NCI-H1417 (cell line): ENCODE measurements at places on chromosomes 1 and 21.
A peak's percentile ranks its signal among the peaks of the same experiment; 100 is the strongest.

DNA sequence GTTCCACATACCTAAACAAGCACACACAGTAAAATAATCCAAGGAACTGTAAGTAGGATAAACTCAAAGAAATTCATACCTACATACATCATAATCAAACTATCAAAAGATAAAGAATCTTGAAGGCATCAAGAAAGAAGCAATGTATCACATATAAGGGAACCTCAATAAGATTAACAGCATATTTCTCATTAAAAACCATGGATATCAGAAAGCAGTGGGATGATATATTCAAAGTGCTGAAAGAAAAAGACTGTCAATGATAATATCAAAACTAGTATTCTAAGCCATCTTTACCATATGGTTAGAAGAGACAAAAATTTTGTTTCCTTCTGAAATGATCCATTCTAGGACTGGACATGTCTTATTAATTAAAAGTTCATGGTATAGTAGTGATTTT lies 37.1 kb upstream of the ADAM30 start:
- no peak for DNase-seq

DNA sequence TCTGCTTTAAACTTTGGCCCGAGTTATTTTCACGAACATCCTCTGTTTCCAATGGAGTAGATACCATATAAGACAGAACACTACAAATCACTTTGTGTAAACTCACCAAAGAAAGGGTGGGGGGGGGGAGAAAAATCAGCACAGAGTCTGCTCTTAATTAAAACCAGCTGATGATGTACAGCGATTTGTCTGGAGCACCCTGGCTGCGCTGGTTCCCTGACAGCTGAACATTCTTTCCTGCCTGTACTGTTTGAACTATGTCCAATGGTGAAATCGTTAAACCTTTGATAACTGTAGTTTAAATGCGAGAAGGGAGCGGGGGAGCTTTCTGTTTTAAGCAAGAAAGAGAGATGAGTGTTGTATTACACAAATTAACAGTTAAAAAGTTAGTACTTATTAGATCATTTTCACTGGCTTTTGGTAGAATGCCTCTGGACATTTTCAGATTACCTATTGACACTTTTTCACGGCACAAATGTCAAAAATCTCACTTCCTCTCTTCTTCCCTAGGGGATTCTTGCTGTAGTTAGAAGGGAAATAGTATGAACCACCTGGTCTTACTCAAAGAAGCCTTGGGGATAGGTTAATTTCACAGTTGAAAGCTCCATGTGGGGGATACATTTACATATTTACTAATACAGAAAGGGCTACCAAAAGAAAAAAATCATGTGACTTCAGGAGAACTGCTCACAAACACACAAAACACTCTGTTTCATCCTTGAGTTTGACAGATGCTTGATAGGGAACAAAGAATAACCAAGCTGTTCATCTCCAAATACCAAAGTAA lies 140.2 kb upstream of the RUNX1 start:
- DNase-seq: no peak

DNA sequence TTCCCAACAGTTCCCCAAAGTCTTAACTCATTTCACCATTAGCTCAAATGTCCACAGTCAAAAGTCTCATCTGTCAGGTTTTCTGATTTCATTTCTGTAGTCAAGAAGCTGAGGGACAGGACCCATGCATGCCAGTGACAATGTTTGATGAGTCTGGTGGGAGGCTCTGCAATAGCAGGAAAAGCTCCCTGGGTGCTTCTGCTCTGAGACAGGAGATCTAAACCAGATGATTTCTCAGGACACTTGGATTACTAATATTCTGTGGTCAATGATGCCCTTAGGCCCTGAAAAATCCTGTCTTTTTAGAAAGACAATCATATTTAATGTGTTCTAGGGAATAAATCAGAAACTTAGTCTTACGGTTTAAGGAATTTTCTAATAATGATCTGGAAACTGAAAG lies 56.4 kb downstream of the PCBP3 start:
- DNase-seq: no peak

- no peak for DNase-seq
These were observed 59.3 kb downstream of the NOS1AP start for GRCh38 chr1:162128693-162129356.

GRCh38 chr1:244173769-244174168 lies 122.7 kb downstream of the ZBTB18 start:
- DNase-seq: no peak

DNA sequence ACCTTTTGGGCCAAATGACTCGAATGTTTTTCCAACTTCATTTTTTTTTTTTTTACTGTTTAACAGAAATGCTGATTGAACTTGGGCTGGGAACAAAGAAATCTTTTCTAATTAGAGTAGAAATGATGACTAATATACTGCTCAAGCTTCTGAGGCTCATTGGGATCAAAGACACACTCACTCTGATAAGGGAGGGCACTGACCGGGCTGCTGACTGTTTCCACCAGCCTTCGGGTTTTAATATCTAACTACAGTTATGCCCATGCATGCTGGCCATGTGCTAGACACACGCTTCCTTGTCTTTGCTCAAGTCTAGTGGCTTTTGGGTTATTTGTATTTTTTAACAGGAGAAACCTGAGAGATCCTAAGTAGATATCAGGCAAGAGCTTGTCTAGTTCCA lies 16.8 kb downstream of the ZBTB18 start:
- no peak for DNase-seq

- no peak for DNase-seq
These were observed 36.1 kb downstream of the BRINP2 start for GRCh38 chr1:177206831-177207355.

DNA sequence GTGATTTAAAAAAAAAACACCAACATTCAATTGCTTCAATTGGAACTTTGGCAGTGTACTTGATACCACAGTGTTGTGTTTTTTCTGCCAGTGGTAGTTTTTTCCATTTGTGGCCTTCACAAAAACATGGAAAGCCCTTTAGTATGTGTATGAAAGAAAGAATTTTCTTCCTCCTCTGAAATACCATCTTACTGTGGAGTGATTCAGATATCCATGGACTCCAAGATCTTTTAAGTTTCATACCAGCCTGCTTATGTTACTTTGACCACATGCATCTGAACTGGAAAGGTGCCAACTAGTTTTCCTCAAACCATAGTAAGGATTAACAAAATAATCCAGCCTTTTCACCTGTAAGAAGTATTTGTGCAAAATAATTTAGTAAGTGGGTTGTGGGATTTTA lies 3.4 kb downstream of the PPP2R5A start:
- DNase-seq: no peak

DNA sequence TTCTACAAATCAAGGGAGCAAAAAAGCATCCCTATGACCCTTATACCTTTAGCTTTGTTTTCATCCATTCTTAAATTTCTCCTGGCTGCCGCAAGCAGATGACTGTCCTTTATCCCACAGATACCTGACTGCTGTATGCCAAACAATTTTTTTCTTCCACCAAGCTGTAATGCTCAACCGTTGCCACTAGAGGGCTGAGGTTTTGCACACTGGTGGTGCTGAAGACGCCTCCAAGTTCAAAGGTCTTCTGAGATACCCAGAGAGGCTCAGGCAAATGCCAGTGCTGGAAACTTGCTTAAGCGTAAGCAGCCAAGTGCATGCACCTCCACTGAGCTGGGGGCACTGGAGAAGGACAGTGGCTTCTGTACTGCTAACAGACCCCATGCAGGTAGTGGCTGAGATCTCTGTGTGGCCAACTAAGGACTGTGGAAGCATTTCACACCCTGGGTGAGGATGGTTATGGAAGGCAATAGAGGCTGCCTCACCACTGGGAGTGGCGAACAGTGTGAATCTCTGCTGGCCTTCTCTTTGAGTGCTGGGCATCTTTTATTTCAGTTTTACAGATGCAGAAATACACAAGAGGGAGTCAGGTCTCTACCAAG lies 28.5 kb downstream of the CNIH3 start:
- peak; percentile 39 for DNase-seq

DNA sequence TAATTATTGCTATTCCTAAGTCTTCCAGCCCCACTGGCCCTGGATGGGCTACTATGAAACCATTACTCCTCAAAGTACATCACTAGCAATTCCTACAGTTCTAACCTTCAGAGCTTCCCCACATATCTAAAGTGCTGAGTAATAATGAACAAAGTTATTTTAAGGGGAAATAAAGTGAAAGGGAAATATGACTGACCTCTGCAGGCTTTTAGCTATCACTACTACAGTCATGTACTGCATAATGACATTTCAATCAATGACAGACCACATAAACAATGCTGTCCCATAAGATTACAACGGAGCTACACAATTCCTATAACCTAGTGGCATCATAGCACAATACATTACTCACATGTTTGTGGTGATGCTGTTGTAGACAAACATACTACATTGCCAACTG lies 32.5 kb upstream of the ASPM start:
- no peak for DNase-seq

GRCh38 chr1:11150326-11150725 lies 38.8 kb upstream of the ANGPTL7 start:
- DNase-seq: no peak

- no peak for DNase-seq
These were observed 77.9 kb downstream of the TGFBR3 start for GRCh38 chr1:91807921-91808620.

DNA sequence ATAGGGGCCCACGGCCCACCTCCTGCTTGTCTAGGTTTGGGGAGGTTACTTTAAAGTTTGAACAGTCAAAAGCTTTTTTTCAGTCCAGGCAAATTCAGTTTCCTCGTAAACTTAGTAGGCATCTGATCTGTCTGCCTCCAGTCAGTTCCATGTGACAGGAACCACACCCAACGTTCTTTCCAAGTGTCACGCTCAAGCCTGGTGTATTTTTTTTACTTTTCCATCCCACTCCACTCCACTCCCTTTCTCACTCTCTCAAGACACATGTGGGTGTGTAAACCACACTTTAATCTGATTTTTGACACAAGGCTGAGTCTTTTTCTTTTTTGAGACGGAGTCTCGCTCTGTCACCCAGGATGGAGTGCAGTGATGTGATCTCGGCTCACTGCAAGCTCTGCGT lies 60.3 kb upstream of the GPR153 start:
- DNase-seq: no peak

DNA sequence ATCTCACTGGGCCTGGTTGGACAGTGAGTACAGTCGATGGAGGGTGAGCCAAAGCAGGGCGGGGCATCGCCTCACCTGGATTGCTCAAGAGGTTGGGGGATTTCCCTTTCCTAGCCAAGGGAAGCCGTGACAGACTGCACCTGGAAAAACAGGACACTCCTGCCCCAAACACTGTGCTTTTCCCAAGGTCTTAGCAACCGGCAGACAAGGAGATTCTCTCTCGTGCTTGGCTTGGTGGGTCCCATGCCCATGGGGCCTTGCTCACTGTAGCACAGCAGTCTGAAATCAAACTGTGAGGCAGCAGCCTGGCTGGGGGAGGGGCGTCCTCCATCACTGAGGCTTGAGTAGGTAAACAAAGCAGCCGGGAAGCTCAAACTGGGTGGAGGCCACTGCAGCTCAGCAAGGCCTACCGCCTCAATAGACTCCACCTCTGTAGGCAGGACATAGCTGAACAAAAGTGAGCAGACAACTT lies 11.3 kb downstream of the C1orf105 start:
- peak; percentile 10 for DNase-seq

DNA sequence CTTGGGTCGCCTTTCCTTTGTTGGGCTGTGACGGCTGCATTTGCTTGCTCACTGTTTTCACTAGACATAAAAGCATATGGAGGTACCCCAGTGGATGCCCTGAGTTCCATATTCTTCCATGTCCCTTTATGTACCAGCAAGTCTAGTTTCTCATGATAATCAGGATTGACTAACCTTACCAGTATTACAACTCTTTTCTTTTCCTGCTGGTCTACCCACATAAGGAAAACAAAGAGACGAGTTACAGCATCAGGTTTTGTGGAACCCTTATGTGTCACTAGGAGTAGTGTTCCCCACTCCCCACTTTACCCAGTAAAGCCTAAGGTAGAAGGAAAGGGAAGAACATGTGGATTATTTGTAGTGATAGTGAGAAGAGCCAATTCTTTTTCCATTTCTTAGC lies 16.4 kb upstream of the CENPF start:
- DNase-seq: no peak

GRCh38 chr1:161179698-161180097 lies 2.4 kb upstream of the B4GALT3 start:
- no peak for DNase-seq

- DNase-seq: no peak
These were observed 557.2 kb downstream of the MATN1 start for GRCh38 chr1:30166174-30166573.

GRCh38 chr1:94012708-94013366 lies 103.6 kb upstream of the GCLM start:
- no peak for DNase-seq

GRCh38 chr1:235902677-235903542 lies 36.2 kb upstream of the LYST start:
- DNase-seq: no peak
